ENCODE measurements at places on chromosomes 1 and 21.

DNA sequence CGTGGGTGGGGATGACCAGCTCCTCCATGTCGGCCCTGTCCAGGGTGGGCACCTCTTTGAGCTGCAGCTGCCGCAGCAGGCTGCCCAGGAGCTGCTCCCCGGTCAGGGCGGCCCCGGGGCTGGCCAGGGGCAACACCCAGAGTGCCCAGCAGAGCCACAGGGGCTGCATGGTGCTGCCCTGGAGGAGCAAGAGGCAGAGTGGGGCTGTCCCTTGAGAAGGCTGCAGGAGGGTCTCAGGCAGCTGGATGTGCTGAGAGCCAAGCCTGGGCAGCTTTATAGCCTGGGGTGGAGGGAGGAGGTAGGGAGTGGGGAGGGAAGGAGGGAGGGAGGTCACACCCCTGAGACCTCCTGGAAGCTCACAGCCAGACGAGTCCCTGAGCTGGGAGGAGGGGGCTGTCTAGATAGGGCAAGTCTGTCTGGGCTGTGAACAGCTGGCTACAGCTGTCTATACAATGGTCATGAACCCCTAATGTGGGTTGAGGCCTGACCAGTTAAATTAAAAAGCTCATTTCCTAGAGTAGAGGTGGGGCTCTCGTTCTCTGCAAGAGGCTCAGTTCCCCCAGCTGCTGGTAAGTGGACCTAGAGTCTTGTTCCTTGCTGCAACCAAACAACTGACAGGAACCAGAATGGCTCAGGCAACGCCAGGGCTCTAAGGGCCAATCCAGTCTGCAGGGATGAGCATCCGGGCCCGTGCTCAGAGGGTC, at the start of gene LEFTY1:
Gene LEFTY1, minus strand, starts transcription at position 249 of the 704 bp plus-strand sequence. Its CDS starts 80 bp downstream, at position 169.
- no peak for DNase-seq

DNA sequence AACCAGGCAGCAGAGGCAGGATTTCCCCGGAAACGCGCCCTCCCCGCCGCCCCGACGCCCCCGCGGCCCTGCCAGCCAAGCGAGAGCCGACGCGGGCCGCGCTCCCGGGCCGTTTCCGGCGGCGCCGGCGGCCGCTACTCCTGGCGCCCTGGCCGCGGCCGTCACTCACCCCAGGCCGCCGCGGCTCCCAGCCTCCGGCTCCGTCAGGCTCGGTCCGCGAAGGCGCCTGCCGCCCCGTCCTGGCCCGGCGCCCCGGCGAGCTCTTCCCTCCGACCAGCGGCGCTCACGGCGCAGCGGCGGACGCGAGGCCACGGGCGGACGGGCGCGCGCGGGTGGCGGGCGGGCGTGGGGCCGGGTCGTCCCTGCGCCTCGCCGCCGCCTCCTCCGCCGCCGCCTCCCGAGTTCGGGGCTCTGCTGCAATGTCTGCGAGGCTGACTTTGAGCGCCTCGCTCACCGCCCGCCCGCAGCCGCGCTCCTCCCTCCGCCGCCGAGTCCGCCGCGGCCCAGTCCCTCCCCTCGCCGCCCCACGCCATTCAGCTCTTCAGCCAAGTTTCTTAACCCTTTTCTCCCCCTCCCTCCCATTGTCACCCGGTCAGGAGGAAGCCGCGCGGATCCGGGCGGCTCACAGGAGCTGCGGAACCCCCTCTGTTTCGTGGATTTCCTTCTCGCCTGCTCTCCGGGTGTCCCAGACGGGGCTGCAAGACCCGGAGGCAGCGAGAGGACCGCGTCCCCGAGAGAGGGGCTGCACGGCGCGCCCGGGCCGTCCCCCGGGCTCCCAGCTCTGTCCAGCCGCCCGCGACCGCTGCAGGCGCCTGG, at the start of gene NRIP1:
Gene NRIP1, minus strand, starts transcription at position 425 of the 816 bp plus-strand sequence. CDS start 96,808 bp downstream, outside the sequence.
- DNase-seq = peak; percentile 60

- DNase-seq = no peak
Measured at GRCh38 chr1:241114699-241115233, 242.2 kb downstream of the RGS7 start.

GRCh38 chr1:85328713-85329397, 52.4 kb upstream of the BCL10 start:
- peak; percentile 77 for DNase-seq

DNA sequence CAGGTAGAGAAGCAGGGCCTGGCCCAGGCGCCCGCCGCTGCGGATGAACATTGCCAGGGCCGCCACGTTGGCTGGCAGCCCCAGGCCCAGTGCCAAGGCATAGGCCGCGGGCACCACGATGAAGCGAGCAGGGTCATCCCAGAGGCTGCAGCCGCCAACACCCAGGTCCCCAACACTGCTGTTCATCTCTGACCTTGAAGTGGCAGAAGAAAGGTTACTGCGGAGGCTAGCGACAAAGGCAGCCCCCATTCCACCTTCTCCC, 8.0 kb downstream of the TMEM35B start:
- DNase-seq = no peak

- no peak for DNase-seq
Measured at GRCh38 chr1:244027491-244028145, 23.5 kb upstream of the ZBTB18 start.

Data from HTR-8/SVneo (cell line).